NCI-H1092 treated with DMSO at 0.1 percent for 48 hours (cell line): ENCODE measurements at places on chromosomes 7 and 10.

DNA sequence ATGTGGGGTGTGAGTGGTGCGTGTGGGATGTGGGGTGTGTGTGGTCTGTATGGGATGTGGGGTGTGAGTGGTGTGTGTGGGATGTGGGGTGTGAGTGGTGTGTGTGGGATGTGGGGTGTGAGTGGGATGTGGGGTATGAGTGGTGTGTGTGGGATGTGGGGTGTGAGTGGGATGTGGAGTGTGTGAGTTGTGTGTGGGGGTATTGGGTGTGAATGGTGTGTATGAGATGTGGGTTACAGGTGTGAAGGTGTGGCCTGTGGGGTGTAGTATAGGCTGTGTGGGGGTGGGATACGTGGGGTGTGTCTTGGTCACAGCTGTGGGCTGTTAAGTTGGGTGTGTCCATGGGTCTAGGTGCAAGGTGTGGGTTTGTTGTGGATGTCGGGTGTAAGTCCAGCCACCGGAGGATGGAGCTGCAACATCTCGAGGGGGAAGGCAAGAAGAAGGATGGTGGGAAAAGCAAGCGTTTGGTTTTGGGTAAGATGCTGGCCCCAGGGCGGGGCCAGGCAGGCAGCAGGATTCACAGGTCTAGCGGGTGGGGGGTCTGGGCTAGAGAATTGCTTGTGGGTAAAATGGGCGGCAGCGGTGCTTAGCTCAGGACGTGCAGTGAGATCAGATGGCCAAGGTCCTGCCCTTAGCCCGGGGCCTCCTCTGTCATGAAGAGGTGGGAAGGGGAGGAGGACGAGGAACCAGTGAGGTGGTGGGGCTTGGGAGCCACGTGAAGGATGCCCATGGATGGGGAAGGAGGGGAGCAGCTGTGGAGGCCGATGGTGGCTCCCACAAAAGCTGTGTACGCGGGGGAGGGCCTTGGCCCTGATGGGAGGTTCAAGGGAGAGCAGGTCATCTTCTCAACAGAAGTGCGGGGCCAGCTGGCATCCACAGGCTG lies 60.1 kb downstream of the CFAP46 start:
- DNase-seq = no peak

DNA sequence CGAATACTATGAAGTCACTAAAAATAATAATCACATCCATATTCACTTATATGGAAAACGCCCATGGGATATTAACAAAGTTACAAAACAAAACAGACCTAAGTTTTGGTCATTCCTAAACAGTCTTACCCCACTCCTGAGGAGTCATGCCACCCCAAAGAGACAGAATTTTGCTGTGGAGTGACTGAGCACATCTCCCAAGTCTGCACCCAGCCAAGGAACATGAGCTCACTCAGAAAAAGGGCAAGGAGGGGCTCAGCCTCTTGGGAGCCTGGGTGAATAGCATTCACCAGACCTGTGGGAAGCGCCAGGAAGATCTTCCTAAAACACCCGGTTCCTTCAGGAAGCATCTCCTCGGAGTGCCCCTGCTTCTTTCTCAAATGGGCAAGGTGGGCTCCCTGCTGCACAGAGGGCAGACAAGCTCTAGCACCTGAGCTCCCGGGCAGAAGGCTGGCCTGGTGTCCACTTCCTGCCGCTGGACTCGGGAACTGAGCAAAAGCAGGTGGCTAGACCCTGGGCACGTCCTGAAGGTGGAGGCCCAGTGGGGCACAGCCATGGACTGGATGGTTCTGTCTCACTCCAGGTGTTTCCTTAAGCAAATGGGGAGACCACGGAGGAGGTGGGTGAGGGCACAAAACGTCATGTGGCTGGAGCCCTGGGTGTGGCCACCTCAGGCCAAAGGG lies 31.0 kb downstream of the TNS3 start:
- DNase-seq = no peak

GRCh38 chr10:71177651-71178199 lies 34.6 kb upstream of the UNC5B start:
- no peak for DNase-seq

GRCh38 chr10:96402417-96403305 lies 43.9 kb upstream of the OPALIN start:
- no peak for DNase-seq

- DNase-seq = no peak
Observed at GRCh38 chr7:1431634-1432380, 27.5 kb downstream of the MICALL2 start.

GRCh38 chr7:73991522-73992100 lies 36.4 kb upstream of the ELN start:
- DNase-seq = no peak

DNA sequence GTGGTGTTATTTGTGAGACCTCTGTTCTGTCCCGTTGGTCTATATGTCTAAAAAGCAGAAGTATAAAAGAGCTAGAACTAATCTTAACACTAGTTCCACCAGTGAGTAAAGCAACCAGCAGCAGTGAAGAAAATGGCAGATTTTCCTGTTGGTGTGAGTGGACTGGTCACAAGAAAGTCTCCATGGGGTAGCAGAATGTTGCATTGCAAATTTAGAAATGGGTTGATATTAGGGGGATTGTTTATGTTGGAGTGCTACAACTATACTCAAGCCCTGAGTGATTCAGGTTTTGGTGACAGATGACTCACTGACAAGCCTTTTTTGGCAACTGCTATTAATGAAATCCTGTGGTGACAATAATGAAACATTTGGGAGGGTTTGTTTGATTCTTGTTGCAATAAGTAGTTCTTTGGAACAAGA lies 5.6 kb downstream of the AVL9 start:
- DNase-seq = no peak
